ENCODE measurements at places on chromosomes 3 and 15.

GRCh38 chr3:23964537-23965235 lies 19.6 kb downstream of the NR1D2 start:
- no peak for DNase-seq

- DNase-seq: no peak
Measured at GRCh38 chr3:119759962-119760361, 21.9 kb upstream of the NR1I2 start.

DNA sequence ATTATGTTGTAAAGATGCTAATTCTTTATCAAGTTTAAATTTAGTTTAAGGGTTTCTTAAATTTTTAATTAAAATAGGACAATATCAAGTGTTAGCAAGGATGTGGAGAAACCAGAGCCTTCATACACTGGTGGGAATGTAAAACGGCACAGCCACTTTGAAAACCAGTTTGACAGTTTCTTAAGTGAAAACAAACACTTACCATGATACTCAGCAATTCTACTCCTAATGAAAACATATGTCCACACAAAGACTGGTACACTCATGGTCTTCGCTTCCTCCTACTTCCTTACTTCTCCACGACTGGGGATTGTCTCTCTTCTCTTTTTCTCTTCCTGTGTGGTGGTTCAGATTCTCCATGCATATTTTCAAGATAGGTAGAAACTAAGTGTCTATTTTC lies 9.2 kb downstream of the SKIC8 start:
- no peak for DNase-seq

- DNase-seq: no peak
Measured at GRCh38 chr15:67152429-67152828, 87.0 kb downstream of the SMAD3 start.

DNA sequence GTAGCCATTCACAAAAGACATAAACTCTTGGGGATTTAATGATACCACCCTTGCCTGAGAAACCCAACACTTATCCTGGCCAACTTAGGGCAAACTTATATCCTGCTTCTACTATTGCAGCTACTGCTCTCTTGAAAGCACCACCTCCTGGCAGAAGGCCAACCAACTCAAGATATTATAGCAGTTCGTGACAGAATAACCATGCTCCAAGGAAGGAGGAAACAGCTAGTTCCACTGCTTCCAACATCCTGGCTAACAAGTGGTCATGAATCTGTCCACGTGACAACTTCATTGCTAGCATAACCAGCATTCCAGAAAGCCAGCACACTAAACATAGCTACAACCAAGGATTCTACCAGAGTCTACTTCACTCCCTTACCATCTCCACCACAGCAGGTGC lies 1037.5 kb downstream of the TBL1XR1 start:
- no peak for DNase-seq

- no peak for DNase-seq
Measured at GRCh38 chr15:80599359-80599758, 95.8 kb upstream of the ABHD17C start.

Measured in SHP77 (cell line).